ENCODE measurements at places on chromosomes 11 and 22. TPM values are rescaled to one million over a fixed set of nuclear protein-coding genes. Genes with fewer than 3 reads are reported as not detected.
A peak's percentile ranks its signal among the peaks of the same experiment; 100 is the strongest.

SLC22A6 gene
- not detected for total RNA-seq

BTBD18 gene
- total RNA-seq = not detected

FAM83F gene
- total RNA-seq = 2.1 TPM

TRIM51 gene
- 0.17 TPM for total RNA-seq

FZD4 gene
- not detected for total RNA-seq

FOSL1 gene
- total RNA-seq = 8.5 TPM

DNA sequence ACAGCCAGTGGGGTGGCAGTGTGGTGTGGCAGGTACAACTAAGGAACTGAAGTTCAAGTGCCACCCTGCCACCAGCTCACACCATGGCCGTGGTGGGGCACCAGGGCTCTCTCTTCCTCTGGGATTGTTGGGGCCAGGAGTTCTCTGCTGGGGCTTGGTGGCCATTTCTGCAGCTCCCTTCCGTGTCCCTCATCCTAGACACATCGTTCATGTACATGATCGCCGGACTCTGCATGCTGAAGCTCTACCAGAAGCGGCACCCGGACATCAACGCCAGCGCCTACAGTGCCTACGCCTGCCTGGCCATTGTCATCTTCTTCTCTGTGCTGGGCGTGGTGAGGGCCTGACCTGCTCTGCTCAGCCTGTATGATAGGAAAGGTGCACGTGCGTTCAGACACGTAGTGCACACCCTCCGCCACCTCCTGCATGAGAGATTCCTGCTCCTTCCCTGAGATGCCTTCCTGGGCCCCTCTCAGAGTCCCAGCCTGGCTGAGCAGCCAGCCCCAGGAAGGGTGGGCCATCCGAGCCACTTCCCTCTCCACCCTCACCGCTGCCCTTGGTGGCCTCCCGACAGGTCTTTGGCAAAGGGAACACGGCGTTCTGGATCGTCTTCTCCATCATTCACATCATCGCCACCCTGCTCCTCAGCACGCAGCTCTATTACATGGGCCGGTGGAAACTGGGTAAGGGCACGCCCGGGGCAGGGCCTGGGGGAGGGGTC lies 7.3 kb upstream of the TAGLN start:
- no peak for DNase-seq
- no peak overlapping the region for H3K4me3 ChIP-seq
- no peak overlapping the region for H3K27ac ChIP-seq
- no peaks in the 10 kb centered on the region for H3K36me3 ChIP-seq
- H3K27me3 ChIP-seq = no peaks in the 10 kb centered on the region

DNA sequence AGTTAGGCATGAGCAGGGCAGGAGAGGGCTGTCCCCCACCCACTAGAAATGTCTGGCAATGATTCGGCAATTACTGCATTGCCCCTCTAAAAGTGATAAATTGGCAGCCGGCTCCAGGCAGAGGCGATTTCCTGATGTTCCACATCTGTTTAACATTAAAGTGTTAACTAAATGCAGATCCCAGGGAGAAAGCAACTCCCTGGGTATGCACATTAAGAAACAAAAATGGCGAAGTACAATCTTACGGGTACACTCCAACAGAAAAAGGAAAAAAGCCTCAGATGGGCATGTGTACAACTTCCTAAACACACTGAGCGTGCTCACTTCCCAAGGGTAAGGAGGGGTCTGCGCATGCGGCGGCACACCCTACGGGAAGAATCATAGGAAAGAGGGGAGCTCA lies 314.4 kb downstream of the CASP12 start:
- H3K4me1 ChIP-seq = peaks cover 5% of the 10 kb centered on the region
- H3K27me3 ChIP-seq = peaks cover 11% of the 10 kb centered on the region
- no peak for DNase-seq
- H3K27ac ChIP-seq = no peak overlapping the region

GRCh38 chr22:38199826-38200559 lies 1.8 kb upstream of the MAFF start:
- peaks cover 28% of the 10 kb centered on the region for H3K4me1 ChIP-seq
- no peaks in the 10 kb centered on the region for H3K36me3 ChIP-seq
- no peak for DNase-seq

- H3K27me3 ChIP-seq = peaks cover 26% of the 10 kb centered on the region
- H3K27ac ChIP-seq = no peak overlapping the region
- DNase-seq = no peak
- H3K4me3 ChIP-seq = no peak overlapping the region
- no peaks in the 10 kb centered on the region for H3K4me1 ChIP-seq
These were observed 358.4 kb downstream of the CTTN start for GRCh38 chr11:70756756-70757155.

- peak overlapping the region; percentile 100 for H3K27ac ChIP-seq
- no peaks in the 10 kb centered on the region for H3K27me3 ChIP-seq
- H3K4me3 ChIP-seq = peak overlapping the region; percentile 53
- H3K36me3 ChIP-seq = no peaks in the 10 kb centered on the region
These were observed 57.0 kb downstream of the BCR start for GRCh38 chr22:23237201-23237798.

All from T-helper 17 cell (primary cell).